NCI-H2081 treated with DMSO at 0.1 percent for 48 hours (cell line): ENCODE measurements at places on chromosomes 2 and 18.

- DNase-seq, result no peak
Observed at GRCh38 chr2:237459741-237460174, 27.3 kb upstream of the MLPH start.

GRCh38 chr2:9972621-9973479 is 21.4 kb downstream of the GRHL1 start:
- DNase-seq, result no peak

GRCh38 chr2:181841079-181841478 is 50.5 kb upstream of the ITPRID2 start:
- no peak for DNase-seq

- no peak for DNase-seq
Observed at GRCh38 chr2:173062801-173063200, 12.8 kb upstream of the MAP3K20 start.

- no peak for DNase-seq
Observed at GRCh38 chr18:12442946-12443345, 35.2 kb downstream of the PRELID3A start.

GRCh38 chr2:183070942-183071844 is 7.4 kb upstream of the DUSP19 start:
- no peak for DNase-seq

DNA sequence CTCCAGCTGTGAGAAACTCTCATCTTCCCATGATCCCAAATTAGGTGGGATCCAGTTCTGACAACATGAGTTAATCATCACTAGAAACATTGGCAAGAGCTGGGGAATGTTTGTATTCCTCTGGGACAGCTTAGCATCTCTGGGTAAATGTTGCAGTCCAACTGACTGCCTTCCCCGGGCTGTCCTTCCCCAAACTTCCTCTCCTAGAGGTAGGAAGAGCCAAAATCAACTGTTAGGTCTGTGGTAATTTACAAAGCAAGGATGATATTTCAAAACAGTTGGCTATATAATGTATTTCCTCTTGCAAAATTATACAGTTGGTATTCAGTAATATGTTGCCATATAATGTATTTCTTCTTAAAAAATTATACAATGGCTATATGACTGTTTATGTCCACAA is 148.5 kb downstream of the MGAT5 start:
- no peak for DNase-seq

DNA sequence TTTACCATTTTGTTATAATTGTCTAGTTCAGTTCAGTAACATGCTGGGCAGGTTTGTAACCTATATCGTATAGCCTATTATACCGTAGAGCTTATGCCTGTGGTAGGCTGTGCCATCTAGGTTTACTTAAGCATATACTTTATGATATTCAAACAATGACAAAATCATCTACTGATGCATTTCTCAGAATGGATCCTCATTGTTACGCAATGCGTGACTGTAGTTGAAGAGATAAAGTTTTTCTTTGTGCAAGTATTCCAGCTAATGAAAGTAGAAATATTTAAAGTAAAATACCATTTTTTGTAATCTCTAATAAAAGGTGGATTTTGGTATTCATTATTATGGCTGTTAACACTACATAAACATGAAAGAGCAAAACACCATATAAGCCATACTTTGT is 100.2 kb downstream of the LRRTM4 start:
- no peak for DNase-seq

GRCh38 chr18:54957996-54958395 is 1.3 kb downstream of the CCDC68 start:
- DNase-seq, result no peak

DNA sequence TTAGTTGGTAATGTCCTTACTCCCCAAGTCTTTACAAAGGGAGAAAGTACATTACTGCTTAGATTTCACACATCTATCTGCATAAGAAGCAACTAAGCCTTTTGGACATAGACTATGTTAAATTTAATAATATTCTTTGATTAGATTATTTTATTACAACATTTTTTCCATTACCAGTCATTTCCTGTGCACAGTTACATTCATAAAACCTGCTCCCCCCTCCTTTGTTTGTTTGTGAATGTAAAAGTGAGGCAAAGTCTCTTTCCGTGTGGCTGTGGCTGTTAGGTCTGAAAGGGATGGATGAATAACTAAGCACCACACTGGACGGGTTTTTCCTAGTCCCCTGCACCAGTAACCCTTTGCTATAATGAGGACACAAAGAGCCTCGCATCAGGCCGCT is 9.6 kb downstream of the PTGR3 start:
- DNase-seq, result no peak

DNA sequence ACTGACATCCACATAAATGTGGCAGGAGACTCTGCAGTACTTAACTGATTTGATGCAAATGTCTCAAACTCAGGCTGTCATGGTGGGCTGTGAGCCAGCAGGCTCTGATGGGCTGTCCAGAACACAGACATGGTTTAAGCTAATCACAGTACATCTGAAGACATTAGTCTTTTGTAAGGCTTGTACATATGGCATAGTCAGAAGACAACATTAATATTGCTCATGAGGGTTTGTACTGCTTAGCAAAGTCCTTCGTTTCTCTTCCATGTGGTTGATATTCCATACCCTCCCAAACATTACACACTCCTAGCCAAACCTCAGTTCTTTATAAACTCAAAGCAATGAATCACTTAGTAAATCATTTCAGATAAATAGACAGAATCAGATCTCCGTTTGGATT is 330.6 kb downstream of the RND3 start:
- no peak for DNase-seq

DNA sequence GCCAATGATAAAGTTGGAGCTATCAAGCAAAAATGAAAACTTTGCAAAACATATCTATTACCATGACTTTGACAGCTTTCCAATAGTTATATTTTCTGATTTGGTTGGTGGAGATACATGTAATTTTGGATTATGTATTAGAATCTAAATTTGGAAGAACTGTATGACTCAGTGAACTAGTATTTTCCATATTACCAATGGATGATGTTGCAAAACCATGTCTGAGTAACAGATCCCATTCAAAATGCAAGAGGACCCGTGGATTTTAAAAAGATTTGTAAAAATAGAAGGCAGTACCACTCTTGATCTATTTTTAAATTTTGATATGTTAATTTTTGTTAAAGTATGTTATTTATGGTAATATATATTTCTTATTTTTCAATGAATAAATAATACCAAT is 83.0 kb downstream of the TAF4B start:
- DNase-seq, result no peak
